ENCODE measurements at places on chromosomes 2 and 18. TPM values are rescaled to one million over a fixed set of nuclear protein-coding genes. Genes with fewer than 3 reads are reported as not detected.

FAM110C gene
- under 0.01 TPM for total RNA-seq

GAD1 gene
- total RNA-seq, result not detected

NT5C1B gene
- total RNA-seq, result not detected

KLHL30 gene
- 1.6 TPM for total RNA-seq

DLGAP1 gene
- total RNA-seq, result 2.4 TPM

TEX44 gene
- not detected for total RNA-seq

TMEM198 gene
- 1.3 TPM for total RNA-seq

QPCT gene
- total RNA-seq, result 2.5 TPM

SERPINB13 gene
- total RNA-seq, result not detected

EGR4 gene
- total RNA-seq, result not detected

ABI2 gene
- 30.1 TPM for total RNA-seq

CROCC2 gene
- total RNA-seq, result under 0.01 TPM

ACMSD gene
- total RNA-seq, result not detected

CGREF1 gene
- 7.0 TPM for total RNA-seq

SERPINB4 gene
- total RNA-seq, result not detected

PLEKHH2 gene
- total RNA-seq, result 1.9 TPM

TFPI gene
- 437 TPM for total RNA-seq

TIGD1 gene
- 2.5 TPM for total RNA-seq

OR6B2 gene
- total RNA-seq, result not detected

FBXO48 gene
- total RNA-seq, result 0.19 TPM

DCDC2C gene
- not detected for total RNA-seq

HOXD13 gene
- not detected for total RNA-seq

SERPINB2 gene
- total RNA-seq, result 2.4 TPM

CASP10 gene
- total RNA-seq, result 8.7 TPM

All from aortic smooth muscle cell (primary cell).